Amniotic epithelial cell (primary cell): ENCODE measurements at places on chromosomes 2 and 18.

- DNase-seq, result no peak
These were observed 453 bp upstream of the GRB14 start for GRCh38 chr2:164621764-164622105.

GRCh38 chr2:120221616-120222015, 1.6 kb downstream of the TMEM185B start:
- no peak for DNase-seq

- no peak for DNase-seq
These were observed 505.4 kb downstream of the CPS1 start for GRCh38 chr2:211061612-211062296.

DNA sequence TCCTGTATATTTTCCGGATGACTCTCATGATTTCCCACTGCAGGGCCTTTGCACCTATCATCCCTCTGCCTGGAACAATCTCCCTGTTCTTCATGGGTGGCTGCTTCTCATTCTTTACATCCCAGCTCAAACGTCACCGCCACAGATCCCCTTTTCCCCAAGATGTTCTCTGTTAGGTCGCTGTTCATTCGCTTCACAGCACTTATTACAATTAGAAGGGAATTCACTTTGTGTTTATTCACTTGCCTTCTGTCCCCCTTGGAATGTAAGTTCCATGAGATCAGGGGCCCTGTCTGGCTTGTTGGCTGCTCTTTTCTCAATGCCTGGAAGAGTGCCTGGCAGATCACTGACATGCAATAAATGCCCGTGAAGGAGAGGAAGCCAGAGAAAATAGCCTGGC, 106.7 kb downstream of the FOXI3 start:
- no peak for DNase-seq

DNA sequence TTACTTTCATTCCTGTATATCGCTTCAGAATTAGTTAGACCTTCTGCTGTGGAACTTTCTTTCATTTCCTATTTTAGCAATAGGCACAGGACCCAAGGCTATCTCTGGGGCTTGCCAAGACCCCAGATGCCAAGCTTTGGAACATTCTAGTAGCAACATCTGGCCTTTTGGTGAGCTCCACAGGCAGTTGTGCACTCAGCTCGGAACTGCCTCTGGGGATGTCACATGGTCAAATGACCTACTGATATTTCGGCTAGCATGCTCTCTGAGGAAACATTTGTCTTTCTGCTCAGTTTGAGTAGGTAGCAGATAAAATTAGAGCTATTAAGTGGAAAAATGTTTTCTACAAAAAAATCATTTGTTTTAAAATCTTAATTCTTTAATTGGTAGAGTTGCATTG, 76.6 kb upstream of the ITGA4 start:
- no peak for DNase-seq

- no peak for DNase-seq
These were observed 18.9 kb upstream of the MAL start for GRCh38 chr2:95006588-95006987.

GRCh38 chr2:55010149-55010591, 40.1 kb downstream of the RTN4 start:
- DNase-seq, result peak; percentile 68

- no peak for DNase-seq
These were observed 54.1 kb downstream of the ANTXR1 start for GRCh38 chr2:69067026-69067630.
